ENCODE measurements at places on chromosomes 7 and 10.

- DNase-seq, result no peak
These were observed 6.4 kb downstream of the SLIT1 start for GRCh38 chr10:97179311-97179710.

DNA sequence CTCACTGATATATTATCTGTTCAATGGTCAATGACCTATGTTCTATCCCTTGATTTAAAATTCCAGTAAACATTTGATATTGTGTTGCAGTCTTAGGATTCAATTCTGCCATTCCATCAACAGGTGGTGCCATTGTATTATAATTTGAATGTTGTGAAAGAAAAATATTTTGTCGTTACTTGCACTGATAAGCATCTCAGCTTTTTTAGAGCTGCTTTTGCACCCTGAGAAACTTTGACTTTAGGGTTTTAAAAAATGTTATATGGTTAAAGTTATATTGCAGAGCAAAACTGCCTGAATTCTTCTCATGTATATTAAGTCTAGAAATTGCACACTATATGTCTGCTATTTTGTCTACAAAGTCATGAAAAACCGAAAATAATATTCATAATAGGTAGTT lies 18.8 kb upstream of the MINDY3 start:
- no peak for DNase-seq

- no peak for DNase-seq
These were observed 153.5 kb upstream of the LYZL1 start for GRCh38 chr10:29135337-29135736.

GRCh38 chr7:3274131-3274530 lies 26.9 kb upstream of the SDK1 start:
- DNase-seq, result no peak

DNA sequence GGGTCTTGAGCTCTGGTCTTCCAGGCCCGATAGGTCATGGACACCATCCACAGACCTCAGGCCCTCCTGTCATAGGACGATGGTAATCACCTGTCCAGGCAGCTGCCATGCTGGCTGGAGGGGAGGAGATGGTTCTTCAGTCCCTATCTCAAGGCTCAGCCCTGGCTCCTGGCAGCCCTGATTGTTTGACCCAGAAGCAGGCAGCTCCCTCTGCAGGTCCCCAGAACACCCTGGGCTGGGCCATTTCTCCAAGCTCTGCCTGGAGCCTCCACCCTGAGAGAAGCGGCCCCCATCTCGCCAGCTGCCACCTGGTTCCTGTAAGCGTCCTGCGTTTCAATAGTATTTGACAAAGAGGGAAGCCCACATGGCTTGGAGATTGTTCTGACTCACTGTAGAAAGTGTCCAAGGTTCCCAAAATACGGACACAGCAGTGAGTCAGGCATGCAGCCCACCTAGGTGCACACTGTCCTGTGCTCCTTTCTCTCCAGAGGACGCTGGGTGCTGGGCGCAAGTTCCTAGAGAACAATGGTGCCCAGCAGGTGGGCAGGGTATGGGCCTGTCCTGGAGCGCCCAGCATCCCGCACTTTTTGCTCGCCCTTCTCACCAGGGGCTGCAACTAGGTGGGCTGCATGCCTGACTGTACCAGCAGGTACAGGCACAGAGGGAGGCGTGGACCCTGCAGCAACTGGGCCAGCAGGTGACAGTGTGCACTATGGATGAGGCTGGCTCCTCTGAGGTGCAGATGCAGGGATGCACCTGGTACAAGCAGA lies 72.4 kb upstream of the EBF3 start:
- DNase-seq, result no peak

GRCh38 chr10:87702973-87703294 lies 43.3 kb downstream of the PAPSS2 start:
- no peak for DNase-seq

GRCh38 chr7:121753944-121754343 lies 119.0 kb upstream of the PTPRZ1 start:
- DNase-seq, result no peak

GRCh38 chr7:99106821-99107241 lies 37.1 kb downstream of the SMURF1 start:
- no peak for DNase-seq

GRCh38 chr10:121926671-121927317 lies 1.0 kb downstream of the ATE1 start:
- no peak for DNase-seq

GRCh38 chr7:139246905-139247304 lies 15.9 kb downstream of the UBN2 start:
- DNase-seq, result no peak

- DNase-seq, result no peak
These were observed 6.9 kb upstream of the GSTO2 start for GRCh38 chr10:104262055-104262454.

DNA sequence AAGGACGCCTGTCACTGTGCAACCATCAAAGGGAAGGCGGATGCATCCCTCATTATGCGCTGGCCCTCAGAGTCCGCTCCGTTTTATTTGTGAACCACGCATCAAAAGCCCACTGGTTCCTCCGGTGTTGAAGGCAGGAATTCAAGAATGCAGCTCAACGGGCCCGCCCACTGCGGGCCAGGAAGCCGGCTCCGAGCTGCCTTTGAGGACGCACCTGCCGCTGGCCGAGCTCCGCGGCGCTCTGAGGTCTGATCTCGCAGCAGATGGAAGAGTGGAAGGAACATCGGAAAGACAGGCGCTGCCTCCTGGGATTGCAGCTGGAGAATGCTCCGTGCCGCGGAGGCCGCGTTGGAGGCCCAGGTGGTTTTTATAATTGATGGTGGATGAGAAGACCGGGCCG lies 56.9 kb upstream of the ADGRA1 start:
- no peak for DNase-seq

GRCh38 chr7:37990337-37990736 lies 69.9 kb downstream of the EPDR1 start:
- no peak for DNase-seq

DNA sequence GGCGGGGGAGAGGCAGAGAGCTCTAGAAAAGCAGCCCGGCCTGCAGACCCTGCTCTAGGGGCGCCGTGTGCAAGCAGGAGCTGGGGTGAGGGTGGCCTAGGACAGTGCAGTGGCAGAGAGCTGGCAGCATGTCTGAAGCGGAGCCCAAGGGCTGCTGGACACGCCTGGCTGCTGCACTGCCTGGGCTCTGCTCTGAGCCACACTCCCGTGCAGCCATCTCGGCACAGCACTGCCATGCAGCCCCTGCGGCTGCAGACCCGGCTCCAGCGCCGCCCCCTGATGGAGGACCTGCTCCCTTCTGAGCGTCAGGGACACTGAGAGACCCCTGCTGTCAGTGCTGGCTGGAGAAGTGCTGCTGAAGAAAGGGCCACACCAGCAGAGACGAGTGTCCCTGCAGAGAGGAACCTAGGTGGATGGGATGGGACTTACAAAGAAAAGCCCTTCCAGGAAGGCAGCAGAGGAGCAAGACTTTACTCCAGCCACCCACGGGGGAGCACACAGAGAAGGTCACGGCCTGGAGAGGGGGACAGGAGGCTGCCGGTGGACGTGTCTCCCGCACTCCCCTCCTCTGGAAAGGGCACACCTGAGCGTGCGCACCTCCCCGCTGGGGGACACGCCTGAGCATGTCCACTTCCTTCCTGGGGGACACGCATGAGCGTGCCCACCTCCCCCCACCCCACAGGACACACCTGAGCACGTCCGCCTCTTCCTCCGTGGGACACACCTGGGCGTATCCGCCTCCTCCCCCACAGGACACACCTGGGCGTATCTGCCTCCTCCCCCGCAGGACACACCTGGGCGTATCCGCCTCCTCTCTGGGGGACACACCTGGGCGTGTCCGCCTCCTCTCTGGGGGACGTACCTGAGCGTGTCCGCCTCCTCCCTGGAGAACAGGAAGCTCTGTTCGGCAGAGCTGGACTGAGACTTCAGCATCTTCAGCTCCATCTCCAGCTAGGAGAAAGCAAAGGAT lies 252.9 kb downstream of the MAD1L1 start:
- DNase-seq, result no peak

GRCh38 chr10:49605216-49605938 lies 4.7 kb upstream of the SLC18A3 start:
- no peak for DNase-seq

- DNase-seq, result no peak
These were observed 73.0 kb downstream of the ADCY1 start for GRCh38 chr7:45646996-45647825.

GRCh38 chr7:114921631-114922025 lies 266 bp upstream of the MDFIC start:
- DNase-seq, result no peak

- no peak for DNase-seq
These were observed 269.4 kb downstream of the DNAJB9 start for GRCh38 chr7:108839076-108839475.

- no peak for DNase-seq
These were observed 42.4 kb downstream of the STARD3NL start for GRCh38 chr7:38220452-38220851.

DNA sequence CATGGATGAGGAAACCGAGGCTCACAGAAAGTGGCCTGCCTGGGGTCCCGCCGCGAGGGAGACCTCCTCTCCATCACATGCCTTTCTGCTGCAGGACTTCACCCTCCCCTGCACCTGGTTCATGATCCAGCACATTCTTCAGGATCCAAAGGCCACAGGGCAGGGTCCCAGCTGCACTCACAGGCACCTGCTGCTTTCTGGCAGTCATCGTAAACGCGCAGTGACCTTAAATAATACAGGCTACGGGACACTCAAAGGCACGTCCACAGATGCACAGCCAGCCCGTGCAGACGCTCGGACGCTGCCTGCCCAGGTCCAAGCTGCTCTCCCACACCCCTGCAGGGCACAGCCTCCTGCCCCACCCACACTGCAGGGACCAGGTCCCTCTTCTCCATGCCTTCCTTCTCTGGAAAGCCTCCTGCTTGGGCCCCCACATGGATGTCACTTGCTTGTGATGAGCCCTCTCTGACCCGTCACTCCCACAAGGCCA lies 49.9 kb downstream of the CALML3 start:
- no peak for DNase-seq

- no peak for DNase-seq
These were observed 135.4 kb downstream of the KIF20B start for GRCh38 chr10:89836840-89837164.

DNA sequence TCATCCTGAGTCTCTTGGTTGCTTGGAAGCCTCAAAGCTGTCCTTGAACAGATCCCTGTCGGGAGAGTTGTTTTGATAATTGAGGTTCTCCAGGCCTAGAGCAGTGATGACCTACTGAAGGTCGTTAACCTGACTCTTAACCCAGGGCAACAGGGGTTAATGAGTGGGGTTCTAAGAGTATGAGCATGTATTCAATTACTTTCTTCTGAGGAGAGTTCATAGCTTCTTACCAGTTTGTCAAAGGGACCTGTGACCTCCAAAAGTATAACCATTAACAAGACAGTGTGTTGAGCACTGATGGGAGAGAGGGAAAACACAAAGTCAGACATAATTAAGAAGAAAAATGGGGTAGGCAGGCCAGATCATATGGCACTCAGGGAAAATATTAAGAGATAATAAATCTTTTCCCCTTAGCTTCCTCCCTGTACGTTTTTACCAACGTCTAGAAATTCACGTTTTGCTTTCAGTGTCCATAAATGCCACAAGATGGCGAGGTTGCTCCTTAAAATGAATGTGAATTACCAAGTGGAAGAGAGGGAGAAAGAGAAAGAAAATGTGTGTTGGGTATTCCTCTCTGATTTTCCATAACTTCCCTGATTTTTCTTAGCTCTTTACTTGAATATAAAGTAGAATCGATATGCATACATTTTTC lies 97.6 kb downstream of the SUGCT start:
- DNase-seq, result no peak

- no peak for DNase-seq
These were observed 188.8 kb downstream of the CALN1 start for GRCh38 chr7:72223351-72223750.

- no peak for DNase-seq
These were observed 3.0 kb upstream of the AKR1B1 start for GRCh38 chr7:134461916-134462315.

DNA sequence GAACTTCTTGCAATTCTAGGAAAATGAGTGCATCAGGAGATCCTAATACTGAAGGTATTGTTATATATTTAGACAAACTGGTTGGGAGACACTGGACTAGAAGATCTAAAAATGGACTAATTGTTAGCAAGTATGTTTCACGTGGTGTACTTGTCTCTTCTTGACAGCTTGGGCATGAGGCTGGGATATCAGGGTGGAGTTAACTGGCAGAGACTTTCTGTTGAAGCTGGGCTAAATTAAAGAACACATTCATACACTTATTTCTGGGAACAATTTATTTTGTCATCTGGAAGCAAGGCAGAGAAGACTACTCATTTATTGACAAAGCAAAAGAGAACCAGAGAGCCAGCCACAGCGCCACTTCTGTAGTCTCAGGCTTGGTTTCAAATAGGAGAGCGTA lies 25.9 kb downstream of the TYW1 start:
- DNase-seq, result no peak

- DNase-seq, result no peak
These were observed 10.4 kb upstream of the STRIP2 start for GRCh38 chr7:129423700-129424410.

DNA sequence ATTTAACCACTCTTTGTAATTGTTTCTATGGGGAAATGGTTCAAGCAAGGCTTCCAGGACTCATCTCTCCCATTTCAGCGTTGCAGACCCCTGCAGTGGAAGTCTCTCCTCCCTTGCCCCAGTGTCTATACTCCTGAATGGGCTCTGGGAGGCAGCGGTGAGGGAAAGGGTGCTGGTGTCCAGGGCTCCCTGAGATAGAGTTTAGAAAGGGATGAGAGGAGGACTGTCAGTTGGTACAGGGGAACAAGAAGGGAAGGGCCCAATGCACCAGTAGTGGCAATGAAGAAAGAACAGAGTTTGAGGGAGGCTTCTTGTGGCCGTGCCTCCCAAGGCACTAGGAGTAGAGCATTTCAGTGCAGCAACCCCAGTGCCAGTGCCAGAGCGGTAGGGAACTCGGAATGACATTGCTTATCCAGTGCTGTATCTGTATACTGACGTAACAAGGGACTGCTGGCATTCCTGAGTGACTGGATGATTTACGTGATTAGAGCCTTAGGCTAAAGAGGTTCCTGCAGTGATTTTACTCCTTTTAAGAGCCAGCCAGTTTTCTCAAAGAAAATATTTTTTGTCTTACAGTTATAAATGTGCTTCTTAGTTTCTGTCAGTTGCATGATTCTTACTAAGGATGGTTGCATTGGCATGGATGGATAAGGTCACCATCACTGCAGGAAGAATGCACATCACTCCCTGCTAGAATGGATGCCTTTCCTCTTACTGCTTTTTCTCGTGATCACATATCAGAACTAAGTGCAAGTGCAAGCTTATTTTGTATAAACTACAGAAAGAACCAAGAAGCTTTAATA lies 28.0 kb downstream of the PRPF18 start:
- DNase-seq, result no peak

DNA sequence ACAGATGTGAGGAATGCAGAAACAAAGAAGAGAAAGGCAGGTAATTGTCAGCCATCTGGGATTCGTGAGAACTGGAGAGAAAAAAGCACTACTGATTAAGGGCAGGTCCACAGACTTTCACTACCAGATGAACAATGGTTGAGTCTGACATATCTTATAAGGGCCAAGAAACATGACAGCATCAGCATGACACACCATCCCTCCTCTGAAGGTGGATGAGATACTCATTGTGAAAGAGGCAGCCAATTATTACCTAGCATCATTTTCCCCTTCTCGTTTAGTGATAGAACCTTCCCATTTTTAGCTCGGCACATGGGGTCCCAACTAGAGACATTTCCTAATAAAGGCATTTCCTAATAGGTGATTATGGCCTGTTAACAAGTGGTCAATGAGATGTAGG lies 19.2 kb upstream of the MET start:
- no peak for DNase-seq

All from stimulated activated CD8-positive, alpha-beta memory T cell treated with anti-CD3 and anti-CD28 coated beads, Interleukin-7, amount 100 ng/mL, for 1 hour (primary cell).